ENCODE measurements at places on chromosomes 5 and 9.
A peak's percentile ranks its signal among the peaks of the same experiment; 100 is the strongest.

GRCh38 chr5:17405976-17406375, 92.1 kb upstream of the TAF11L2 start:
- DNase-seq: no peak
- no peak overlapping the region for H3K4me3 ChIP-seq
- no peaks in the 10 kb centered on the region for H3K36me3 ChIP-seq
- H3K4me1 ChIP-seq: peaks cover 32% of the 10 kb centered on the region

DNA sequence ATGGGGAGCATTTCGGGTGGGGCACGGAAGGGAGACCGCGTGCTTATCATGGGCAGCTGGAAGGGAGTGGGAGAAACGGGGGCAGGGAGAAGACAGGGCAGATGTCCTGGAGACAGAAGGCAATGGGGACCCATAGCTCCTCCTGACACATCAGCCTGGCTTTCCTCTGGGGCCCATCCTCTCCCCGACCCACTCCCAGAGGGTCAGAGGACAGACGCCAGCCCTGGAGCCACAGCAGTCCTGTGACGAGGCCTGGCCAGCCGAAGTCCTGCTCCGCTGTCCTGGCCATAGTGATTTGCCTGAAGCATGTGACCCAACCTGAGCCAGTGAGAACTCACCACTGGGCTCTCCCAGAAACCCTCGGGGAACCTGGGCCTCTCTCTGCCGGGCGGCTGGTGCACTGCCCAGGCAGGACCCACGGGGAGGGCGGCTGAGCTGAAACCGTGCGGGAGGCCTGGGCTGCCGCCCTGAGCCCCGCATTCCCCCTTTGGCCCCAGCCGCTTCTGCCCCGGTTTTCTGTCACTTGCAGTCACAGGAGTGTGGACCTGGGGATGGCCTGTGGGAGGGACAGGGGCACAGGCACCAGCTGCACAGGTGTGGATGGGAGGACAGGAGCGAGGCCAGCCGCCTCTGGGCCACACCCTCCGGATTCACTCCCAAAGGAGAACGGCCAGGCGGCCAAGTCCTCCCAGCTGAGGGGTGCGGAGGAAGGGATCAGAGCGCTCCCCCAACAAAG, 19.8 kb downstream of the ADAMTS2 start:
- no peaks in the 10 kb centered on the region for H3K36me3 ChIP-seq
- no peak overlapping the region for H3K4me3 ChIP-seq
- DNase-seq: no peak

DNA sequence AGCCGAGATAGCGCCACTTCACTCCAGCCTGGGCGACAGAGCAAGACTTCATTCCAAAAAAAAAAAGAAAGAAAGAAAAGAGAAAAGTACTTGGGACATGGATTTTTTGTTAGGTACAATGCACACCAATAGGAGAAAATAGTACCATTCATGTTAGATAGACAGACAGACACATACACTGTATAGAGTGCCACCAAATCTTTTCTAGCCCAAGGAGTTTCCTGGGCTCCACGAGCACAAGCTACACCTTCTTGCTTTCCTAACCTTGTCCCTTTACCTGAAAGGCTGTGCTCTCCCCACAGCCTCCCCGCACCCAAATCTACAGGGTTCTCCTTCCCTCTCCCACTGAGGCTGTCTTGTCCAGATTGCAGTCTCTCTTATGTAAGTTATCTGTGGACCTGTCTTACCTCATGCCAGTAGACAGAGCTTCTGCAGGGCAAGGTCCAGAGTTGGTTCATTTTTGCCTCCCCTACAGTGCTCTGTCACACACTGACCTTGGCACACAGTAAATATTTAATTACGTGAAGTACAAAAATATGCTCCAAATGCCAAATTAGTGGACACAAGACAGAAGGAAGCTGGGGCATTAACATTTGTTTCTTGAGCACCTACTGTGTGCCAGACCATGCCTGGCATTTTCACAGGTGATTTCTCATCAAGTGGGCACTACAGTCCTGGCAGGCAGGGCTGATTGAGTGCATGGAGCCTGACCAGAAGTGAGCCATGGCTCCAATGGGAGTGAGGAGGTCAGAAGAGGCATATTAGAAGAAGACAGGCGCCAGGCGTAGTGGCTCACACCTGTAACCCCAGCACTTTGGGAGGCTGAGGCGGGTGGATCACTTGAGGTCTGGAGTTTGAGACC, 5.9 kb downstream of the ALAD start:
- no peaks in the 10 kb centered on the region for H3K27me3 ChIP-seq
- no peak for DNase-seq
- H3K4me1 ChIP-seq: peaks cover 16% of the 10 kb centered on the region
- H3K36me3 ChIP-seq: peaks cover 13% of the 10 kb centered on the region
- H3K27ac ChIP-seq: no peak overlapping the region
- H3K4me3 ChIP-seq: peak overlapping the region; percentile 47

GRCh38 chr5:172235132-172235780, 41.3 kb downstream of the EFCAB9 start:
- no peak for DNase-seq
- H3K4me3 ChIP-seq: no peak overlapping the region
- peak overlapping the region; percentile 72 for H3K27ac ChIP-seq
- peaks cover 26% of the 10 kb centered on the region for H3K4me1 ChIP-seq
- no peaks in the 10 kb centered on the region for H3K27me3 ChIP-seq

DNA sequence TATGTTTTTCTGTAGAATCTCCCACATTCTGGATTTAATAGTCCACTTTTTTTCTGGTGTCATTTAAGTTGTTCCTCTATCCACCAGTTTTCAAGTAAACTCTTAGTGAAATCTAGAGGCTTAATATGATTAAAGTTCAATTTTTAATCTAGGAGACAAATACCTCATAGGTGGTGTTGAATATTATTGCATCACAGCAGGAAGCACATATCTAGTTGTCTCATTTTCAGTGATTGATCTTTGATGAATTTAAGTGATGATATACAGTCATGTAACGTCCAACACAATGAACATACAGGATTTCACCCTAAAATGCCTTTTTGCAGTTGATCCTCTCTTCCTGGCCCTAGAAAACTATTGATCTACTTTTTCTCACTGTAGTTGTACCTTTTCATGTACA, 152.3 kb downstream of the NIPBL start:
- DNase-seq: no peak
- peaks cover 21% of the 10 kb centered on the region for H3K36me3 ChIP-seq
- no peaks in the 10 kb centered on the region for H3K4me1 ChIP-seq
- no peak overlapping the region for H3K27ac ChIP-seq
- no peak overlapping the region for H3K4me3 ChIP-seq
- H3K27me3 ChIP-seq: no peaks in the 10 kb centered on the region

DNA sequence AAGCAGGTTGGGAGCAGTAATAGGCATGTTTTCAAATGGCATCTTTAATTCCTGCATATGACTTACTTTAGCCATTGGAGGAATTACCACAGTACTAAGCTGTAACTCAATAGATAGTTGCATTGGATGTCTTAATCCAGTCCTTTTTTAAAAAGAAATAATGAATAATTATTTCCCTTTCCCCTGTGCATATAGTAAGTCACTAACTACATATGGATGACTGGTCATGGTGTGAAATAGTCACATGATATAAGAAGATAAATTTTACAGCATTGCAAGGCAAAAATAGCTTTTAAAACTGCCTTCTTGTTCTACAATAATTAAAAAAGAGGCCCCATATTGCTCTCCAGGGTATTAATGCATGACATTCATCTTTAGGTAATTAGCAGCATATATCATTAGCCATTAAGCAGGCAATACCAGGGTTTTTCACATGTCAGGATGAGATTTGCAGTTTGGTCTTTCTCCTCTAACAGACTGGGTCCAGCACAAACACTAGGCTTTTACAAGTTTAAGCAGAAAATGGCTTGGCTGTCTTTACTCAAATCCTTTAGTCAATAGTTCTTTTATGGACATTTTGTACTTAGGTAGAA, 606.4 kb upstream of the RORB start:
- no peak overlapping the region for H3K27ac ChIP-seq
- peaks cover 3% of the 10 kb centered on the region for H3K27me3 ChIP-seq
- H3K4me1 ChIP-seq: no peaks in the 10 kb centered on the region
- H3K4me3 ChIP-seq: no peak overlapping the region

GRCh38 chr9:135968601-135969000, 7.4 kb upstream of the UBAC1 start:
- no peak overlapping the region for H3K27ac ChIP-seq
- no peak overlapping the region for H3K4me3 ChIP-seq
- H3K27me3 ChIP-seq: peaks cover 19% of the 10 kb centered on the region
- DNase-seq: no peak
- peaks cover 8% of the 10 kb centered on the region for H3K4me1 ChIP-seq

- no peak overlapping the region for H3K4me3 ChIP-seq
- DNase-seq: no peak
- H3K27ac ChIP-seq: no peak overlapping the region
- H3K27me3 ChIP-seq: peaks cover 3% of the 10 kb centered on the region
- no peaks in the 10 kb centered on the region for H3K36me3 ChIP-seq
These were observed 542.3 kb downstream of the PDE4D start for GRCh38 chr5:59351076-59351794.

- H3K27ac ChIP-seq: no peak overlapping the region
- no peak for DNase-seq
- no peaks in the 10 kb centered on the region for H3K36me3 ChIP-seq
- no peak overlapping the region for H3K4me3 ChIP-seq
These were observed 2202.2 kb upstream of the C9orf72 start for GRCh38 chr9:29775491-29775890.

DNA sequence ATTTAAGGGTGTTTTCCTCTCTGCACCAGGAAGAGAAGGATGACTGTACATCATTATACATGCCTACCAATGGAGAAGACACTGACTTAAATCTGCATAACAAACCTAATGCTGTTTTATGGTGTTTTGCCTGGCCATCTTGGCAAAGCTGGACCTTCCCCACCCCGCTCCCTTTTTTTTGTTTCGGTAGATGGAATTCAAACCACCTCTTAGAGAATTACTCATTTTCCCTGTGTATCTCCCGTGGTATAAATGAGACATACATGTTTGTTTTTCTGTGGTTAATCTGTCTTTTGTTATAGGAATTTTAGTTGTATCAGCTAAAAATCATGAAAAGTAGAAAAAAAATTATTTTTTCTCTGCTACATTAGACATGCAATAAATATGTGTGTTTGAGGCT, 28.8 kb downstream of the IL12B start:
- H3K27me3 ChIP-seq: peaks cover 31% of the 10 kb centered on the region
- no peaks in the 10 kb centered on the region for H3K36me3 ChIP-seq
- no peak overlapping the region for H3K27ac ChIP-seq
- no peak for DNase-seq
- no peak overlapping the region for H3K4me3 ChIP-seq

DNA sequence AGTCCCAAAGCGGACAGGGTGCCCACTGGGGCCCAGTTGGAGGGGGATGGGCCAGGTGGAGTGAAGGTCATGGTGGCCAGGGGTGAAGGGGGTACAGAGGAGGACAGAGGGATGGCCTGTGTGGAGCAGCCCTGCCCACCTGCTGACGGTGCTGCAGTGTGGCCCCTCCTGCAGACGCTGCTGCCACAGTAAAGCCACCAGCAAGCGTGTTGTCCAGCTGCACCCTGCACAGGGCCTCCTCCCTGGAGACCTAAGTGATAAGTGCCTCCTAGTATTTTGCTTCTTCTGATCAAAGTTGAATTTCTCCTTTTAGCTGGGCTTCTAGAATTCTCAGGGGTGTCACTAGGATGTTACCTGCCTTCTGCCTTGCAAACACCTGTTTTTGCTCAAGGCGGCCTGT, 299.3 kb upstream of the IRX4 start:
- H3K4me1 ChIP-seq: peaks cover 15% of the 10 kb centered on the region
- peaks cover 15% of the 10 kb centered on the region for H3K27me3 ChIP-seq
- no peak overlapping the region for H3K27ac ChIP-seq

- DNase-seq: no peak
- no peaks in the 10 kb centered on the region for H3K27me3 ChIP-seq
- no peaks in the 10 kb centered on the region for H3K4me1 ChIP-seq
- H3K36me3 ChIP-seq: no peaks in the 10 kb centered on the region
- no peak overlapping the region for H3K4me3 ChIP-seq
These were observed 221.5 kb upstream of the FAM174A start for GRCh38 chr5:100313657-100314056.

- DNase-seq: no peak
- no peak overlapping the region for H3K27ac ChIP-seq
- H3K4me1 ChIP-seq: peaks cover 12% of the 10 kb centered on the region
- peaks cover 26% of the 10 kb centered on the region for H3K36me3 ChIP-seq
- peaks cover 3% of the 10 kb centered on the region for H3K27me3 ChIP-seq
These were observed 3.6 kb downstream of the PSMB7 start for GRCh38 chr9:124411514-124412227.

- H3K4me1 ChIP-seq: peaks cover 11% of the 10 kb centered on the region
- no peaks in the 10 kb centered on the region for H3K36me3 ChIP-seq
- no peak for DNase-seq
- H3K27ac ChIP-seq: no peak overlapping the region
These were observed 412 bp downstream of the FGF18 start for GRCh38 chr5:171419688-171420430.

GRCh38 chr5:60886158-60886557, 42.1 kb upstream of the ELOVL7 start:
- no peak for DNase-seq
- H3K4me1 ChIP-seq: no peaks in the 10 kb centered on the region
- peaks cover 9% of the 10 kb centered on the region for H3K36me3 ChIP-seq
- H3K27me3 ChIP-seq: no peaks in the 10 kb centered on the region
- H3K27ac ChIP-seq: no peak overlapping the region

- H3K27me3 ChIP-seq: peaks cover under 1% of the 10 kb centered on the region
- H3K36me3 ChIP-seq: no peaks in the 10 kb centered on the region
- H3K4me3 ChIP-seq: no peak overlapping the region
- no peak overlapping the region for H3K27ac ChIP-seq
- no peak for DNase-seq
These were observed 30.4 kb upstream of the SYNPO start for GRCh38 chr5:150609843-150610584.

- H3K4me3 ChIP-seq: no peak overlapping the region
- no peak for DNase-seq
- no peaks in the 10 kb centered on the region for H3K4me1 ChIP-seq
- no peak overlapping the region for H3K27ac ChIP-seq
These were observed 57.1 kb downstream of the EDIL3 start for GRCh38 chr5:84327591-84327990.

- H3K4me1 ChIP-seq: peaks cover 40% of the 10 kb centered on the region
- no peak overlapping the region for H3K27ac ChIP-seq
- DNase-seq: no peak
- H3K27me3 ChIP-seq: no peaks in the 10 kb centered on the region
These were observed 291.2 kb downstream of the ARHGAP26 start for GRCh38 chr5:143061161-143061945.

GRCh38 chr9:135779571-135779970, 77.6 kb downstream of the KCNT1 start:
- H3K4me3 ChIP-seq: no peak overlapping the region
- H3K4me1 ChIP-seq: no peaks in the 10 kb centered on the region
- H3K27me3 ChIP-seq: peaks cover 10% of the 10 kb centered on the region
- H3K36me3 ChIP-seq: no peaks in the 10 kb centered on the region
- H3K27ac ChIP-seq: no peak overlapping the region
